ENCODE measurements at places on chromosomes 4 and X. TPM values are rescaled to one million over a fixed set of nuclear protein-coding genes. Genes with fewer than 3 reads are reported as not detected.
A peak's percentile ranks its signal among the peaks of the same experiment; 100 is the strongest.

DNA sequence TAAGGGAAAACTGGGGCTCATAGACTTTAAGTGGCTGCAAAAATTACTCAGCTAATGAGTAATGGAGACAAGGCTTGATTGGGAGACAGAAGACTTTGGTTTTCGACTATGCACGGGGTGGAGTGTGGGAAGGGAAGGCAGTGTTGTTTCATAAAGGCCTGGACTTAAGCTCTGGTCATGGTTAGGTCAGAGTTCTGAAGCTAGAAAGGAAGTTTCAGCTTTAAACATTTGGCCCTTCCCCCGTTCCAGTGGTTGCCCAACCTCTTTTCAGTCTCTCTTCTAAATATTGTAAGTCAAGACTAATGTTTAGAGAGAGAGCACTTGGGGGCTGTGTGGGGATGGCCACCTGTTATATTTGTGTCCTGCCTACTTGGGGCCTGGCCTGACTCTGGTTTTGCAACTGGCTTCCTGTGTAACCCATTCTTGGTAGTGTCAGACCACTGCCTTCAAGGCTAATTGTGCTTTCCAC is 21.0 kb downstream of the MSN start:
- no peak for DNase-seq
- H3K4me3 ChIP-seq: no peak overlapping the region
- H3K36me3 ChIP-seq: peaks cover 54% of the 10 kb centered on the region
- no peaks in the 10 kb centered on the region for H3K27me3 ChIP-seq
- H3K27ac ChIP-seq: peak overlapping the region; percentile 54

Gene IQCM
- not detected for total RNA-seq

DNA sequence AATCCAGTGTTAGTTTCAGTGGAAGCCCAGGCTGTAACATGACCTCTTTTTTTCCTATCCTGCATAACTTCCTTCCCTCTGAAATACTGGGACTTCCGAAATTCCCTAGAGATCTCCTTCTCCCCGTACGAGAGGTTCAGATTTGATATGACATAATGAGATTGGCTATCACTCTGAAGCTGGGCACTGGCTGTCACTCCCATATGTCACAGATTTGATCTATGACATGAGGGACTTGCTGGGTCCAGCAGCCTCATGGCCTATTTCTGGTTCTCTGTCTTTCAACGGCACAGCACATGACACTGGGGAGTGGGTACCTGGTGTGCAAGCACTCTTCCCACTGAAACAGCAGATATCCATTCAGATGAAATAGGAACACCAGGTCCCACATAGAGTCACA is 36.7 kb downstream of the PF4 start:
- H3K4me3 ChIP-seq: no peak overlapping the region
- H3K4me1 ChIP-seq: no peaks in the 10 kb centered on the region
- no peaks in the 10 kb centered on the region for H3K36me3 ChIP-seq

Gene GLRB
- not detected for total RNA-seq

DNA sequence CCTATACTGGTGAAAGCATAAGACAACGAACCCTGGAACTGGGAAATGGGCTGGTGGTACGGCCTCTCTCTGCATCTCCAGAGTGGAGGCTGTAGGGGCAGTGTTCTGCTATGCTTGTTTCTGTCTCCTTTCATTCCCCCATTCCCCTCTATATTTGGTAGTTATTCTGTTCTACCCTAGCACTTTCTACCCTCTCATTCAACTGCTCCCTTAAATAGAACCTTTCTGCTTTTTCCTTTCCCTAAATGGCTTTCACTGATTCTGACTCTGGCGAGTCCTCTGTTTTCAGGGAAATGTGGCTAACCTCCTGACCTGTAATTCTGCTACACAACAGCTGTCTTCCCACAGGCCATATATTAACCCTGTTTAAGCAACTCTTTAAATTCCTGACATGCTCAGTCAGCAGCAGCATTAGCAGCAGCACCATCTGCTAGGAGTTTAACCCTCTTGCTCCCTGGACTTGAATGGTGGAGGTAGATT is 94.2 kb downstream of the CXCL13 start:
- H3K36me3 ChIP-seq: no peaks in the 10 kb centered on the region
- no peak for DNase-seq
- H3K4me1 ChIP-seq: no peaks in the 10 kb centered on the region
- no peak overlapping the region for H3K4me3 ChIP-seq

DNA sequence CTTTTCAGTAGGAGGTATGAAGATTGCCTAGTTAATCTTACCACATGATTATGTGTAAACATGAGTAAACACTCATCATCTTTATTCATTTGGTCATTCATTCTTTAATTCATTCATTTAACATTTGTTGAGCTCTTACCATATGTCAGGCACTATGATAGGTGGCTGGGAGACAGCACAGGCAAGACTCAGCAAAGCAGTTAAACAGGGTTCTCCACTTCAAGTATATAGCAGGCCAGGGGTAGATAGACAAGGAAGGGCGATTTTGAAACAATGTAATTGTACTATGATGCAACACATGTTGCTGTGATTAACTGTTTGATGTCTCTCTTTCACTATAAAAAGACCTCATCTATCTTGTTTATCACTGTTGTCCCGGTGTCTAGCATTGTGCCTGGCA is 84.3 kb upstream of the GPR101 start:
- no peak overlapping the region for H3K27ac ChIP-seq
- no peaks in the 10 kb centered on the region for H3K27me3 ChIP-seq
- no peaks in the 10 kb centered on the region for H3K36me3 ChIP-seq
- DNase-seq: no peak

Measured in activated CD4-positive, alpha-beta memory T cell treated with anti-CD3 and anti-CD28 coated beads, Interleukin-2, amount 10 ng/mL, durations not matched to agents 7 days and 5 days (primary cell).